ENCODE measurements at places on chromosomes 5 and 9.

- no peak for DNase-seq
These were observed 320.0 kb downstream of the FBXL17 start for GRCh38 chr5:108061941-108062340.

GRCh38 chr5:139022528-139022927 is 147.4 kb upstream of the LRRTM2 start:
- no peak for DNase-seq

DNA sequence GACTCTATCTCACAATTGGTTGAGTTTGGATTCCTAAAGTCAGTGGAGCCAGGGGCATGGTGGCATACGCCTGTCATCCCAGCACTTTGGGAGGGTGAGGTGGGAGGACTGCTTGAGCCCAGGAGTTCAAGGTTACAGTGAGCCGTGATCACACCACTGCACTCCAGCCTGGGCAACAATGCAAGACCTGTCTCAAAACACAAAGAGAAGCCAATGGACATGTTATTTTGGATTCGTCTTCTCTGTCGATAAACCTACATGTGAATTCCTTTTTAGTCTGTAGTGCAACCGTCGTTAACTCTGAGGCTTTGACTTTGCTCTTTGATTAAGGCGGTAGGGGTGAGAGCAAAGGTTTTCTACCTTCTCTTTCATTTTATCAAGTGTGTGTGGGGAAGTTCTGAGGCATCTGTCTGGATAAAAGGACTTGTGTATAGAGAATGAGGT is 142.7 kb downstream of the KDM4C start:
- DNase-seq: no peak

DNA sequence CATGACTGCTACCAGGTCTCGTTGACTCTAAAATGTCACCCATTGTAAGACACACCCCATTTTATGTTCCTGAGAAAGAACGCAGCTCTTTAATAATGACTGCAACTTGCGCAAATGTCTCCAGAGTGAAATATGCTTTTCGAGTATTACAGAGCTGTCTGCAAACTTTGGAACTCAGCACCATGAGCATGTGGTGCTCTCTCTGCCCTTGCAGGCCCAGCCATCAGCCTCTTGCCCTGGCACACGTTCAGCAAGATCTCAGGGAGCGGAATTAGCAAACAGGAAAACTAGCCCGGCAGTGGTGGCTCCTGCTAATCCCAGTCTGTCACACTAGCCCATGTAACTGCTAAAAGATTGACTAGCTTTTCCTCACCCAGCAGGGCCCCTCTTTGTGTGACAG is 114.5 kb upstream of the SLC1A3 start:
- no peak for DNase-seq

DNA sequence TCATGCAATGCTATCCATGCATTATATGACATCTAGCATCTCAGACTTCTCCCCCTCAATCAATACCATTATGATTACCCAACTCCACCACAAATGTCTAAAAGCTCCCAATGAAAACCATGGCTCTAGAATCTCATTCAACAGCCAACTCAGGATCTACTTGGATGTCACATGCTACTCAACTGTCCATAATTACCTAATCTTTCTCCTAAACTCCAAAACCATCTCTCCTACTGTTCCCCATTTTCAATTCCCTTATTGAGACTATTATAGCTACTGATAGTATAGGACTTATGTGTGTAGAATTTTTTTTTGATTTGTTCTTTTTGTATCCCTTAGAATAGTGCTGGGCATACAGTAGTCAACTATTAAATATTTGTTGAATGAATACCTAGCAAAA is 8.2 kb upstream of the STRBP start:
- DNase-seq: no peak

- DNase-seq: no peak
These were observed 259.2 kb upstream of the NFIL3 start for GRCh38 chr9:91682806-91683205.

- no peak for DNase-seq
These were observed 202.1 kb downstream of the DEPDC1B start for GRCh38 chr5:60497706-60498500.

DNA sequence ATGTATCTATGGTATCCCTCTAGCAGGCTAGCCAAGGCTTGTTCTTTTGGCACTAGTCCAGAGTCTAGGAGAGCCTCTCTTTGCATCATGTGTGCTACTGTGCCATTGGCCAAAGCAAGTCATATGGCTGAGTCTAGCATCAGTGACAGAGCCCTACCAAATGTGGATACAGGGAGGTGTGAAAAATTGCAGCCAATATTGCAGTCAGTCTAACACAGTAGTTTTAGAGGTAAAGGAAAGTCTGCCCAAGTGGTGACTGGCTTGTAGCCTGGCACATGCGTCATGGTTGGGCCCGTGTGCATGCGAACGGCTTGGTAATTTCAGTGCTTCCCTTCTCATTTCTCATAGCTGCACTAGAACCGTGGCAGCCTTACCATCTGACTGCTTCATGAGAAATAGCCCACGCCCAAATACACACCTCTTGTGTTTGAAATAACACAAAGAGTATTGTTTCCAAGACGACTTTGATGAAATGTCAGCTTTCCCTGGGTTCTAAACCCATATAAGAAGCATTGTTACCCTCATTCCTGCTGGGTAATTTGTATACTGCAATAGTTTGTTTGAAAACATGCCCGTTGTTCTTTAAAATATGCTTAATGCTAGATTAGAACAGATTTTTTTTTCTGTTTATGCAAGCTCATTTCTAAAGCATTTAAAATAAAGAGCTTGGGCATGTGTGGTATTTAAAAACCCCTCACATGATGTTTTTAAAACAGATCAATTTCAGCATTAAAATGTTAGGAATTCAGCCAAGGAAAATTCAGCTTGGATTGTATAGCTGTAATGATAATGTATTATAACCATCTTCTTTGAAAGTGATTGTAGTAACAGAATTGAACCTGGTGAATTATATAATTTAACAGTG is 113.2 kb downstream of the TLE4 start:
- no peak for DNase-seq

- no peak for DNase-seq
These were observed 26.5 kb upstream of the MROH2B start for GRCh38 chr5:41097642-41098041.

DNA sequence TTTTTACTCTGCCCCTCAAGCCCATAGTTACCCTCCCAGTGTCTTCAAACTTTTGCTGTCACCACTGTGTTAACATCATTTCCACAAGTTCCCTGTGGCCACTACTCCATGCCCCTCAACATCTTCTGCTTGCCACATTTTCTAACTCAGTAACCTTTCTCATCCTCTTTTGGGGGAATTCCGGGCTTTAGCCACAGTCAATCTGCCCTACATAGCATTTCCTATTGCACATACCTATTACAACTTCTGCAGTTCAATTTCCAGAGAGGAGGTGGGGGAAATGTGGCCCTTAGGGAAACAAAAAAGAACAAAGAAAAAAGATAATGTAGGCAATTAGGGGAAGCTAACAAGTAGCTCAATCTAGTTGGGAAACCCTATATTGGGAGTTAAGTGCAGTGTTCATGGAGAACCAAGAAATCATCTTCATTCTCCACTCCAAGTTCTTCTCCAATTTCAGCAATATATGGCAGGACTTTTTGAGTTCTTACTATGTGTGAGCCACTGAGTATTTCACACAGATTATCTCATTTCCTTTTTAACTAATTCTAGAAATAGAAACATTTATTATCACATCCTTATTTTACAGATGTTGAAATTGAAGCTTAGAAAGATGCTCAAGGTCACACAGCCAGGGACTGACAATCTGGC is 40.2 kb upstream of the LPAR1 start:
- DNase-seq: no peak

- DNase-seq: no peak
These were observed 22.5 kb downstream of the FGD3 start for GRCh38 chr9:92969516-92970466.

DNA sequence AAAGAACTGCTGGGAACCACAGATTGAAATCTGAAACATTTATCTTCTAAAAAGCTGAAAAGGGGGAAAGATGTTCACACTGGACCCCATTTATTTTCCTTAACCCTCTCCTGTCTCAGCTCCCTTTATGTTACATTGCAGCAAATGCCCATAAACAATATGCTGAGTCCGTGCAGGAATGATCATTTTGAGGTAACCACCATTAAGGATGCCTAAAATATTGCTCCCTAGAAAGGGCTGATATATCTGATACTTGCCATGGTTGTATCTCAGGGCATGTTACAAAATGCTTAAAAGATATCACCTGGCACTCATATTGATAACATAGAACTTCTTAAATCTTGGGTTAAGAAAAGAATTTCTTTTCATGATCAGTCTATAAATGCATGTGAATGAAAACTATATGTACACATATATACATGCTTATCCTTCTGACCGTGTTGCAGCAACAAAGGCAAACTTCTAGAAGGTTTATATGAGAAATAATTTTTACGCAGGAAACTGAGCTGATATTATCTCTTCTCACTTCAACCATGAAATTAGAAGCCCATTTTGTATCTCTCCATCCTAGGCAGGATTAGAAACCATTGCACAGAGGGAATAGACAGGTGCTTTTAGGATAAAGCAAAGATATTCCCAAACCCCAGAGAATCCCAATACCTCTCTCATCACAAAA is 362.7 kb upstream of the SLC30A5 start:
- DNase-seq: no peak

DNA sequence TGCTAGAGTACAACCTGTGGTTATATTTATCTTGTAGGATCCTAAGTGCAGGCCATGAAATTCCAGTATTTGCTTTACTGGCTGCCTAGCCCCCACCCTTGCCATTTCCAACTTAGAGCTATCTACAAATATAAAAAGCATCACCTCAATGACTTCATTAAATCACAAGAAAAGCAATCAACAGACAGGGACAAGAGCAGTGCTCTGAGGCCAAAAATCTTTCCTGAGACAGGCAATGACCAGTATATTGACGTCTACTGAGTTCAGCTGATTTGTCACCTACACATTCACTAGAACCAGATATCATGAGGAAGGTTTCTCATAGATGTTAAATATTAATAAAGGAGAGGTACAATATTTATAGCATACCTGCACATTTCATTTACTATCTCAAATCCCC is 38.4 kb upstream of the CTNNAL1 start:
- no peak for DNase-seq

DNA sequence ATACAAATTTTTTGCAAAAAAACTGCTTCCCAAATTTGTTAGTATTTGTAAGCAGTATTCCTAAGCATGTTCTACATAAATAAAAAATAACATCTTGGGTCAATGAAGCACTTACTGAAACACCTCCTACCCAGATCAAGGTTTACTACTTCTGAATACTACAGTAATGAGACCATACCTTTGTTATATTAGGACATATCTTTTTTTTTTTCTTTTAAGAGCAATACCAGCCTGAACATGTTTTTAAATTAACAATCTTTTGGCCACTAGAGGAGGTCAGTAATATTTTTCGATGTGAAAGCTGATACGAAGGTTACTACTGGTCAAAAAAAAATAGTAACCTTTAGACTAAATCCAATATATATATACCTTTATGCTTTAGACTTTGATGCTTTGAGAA is 72.7 kb downstream of the CERT1 start:
- no peak for DNase-seq

GRCh38 chr5:159040181-159040580 is 59.5 kb downstream of the EBF1 start:
- no peak for DNase-seq
